Hematopoietic multipotent progenitor cell treated with erythropoietin and hydrocortisone succinate and interleukin-3 and kit ligand, for 4 days (in vitro differentiated cells): ENCODE measurements at places on chromosomes 13 and 19.
A peak's percentile ranks its signal among the peaks of the same experiment; 100 is the strongest.

DNA sequence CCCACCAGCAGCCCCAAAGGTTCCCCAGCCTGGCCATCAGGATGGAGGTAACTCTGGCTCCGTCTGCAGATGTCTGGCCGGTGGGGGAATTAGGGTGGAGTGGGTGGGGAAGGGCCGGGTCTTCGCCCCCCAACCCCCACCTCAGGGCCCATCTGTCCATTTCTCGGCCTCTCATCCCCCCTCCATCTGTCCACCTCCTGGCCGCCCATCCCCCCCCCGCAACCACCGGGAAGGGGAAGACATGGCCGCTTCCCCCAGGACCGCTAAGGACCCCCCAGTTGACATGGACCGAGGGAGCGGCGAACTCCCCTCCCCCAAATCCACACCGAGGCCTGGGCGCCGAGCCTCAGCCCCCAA is 793 bp downstream of the LRFN1 start:
- DNase-seq = no peak

DNA sequence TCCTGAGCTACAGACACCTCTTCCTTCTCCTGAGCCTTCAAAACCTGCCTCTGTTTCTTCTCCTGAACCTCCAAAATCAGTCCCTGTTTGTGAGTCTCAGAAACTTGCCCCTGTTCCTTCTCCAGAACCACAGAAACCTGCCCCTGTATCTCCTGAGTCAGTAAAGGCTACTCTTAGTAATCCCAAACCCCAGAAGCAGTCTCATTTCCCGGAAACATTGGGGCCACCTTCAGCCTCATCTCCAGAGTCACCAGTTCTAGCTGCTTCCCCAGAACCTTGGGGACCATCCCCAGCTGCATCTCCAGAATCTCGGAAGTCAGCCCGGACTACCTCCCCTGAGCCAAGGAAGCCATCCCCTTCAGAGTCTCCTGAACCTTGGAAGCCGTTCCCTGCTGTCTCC is 10.0 kb downstream of the CHAMP1 start:
- no peak for DNase-seq

DNA sequence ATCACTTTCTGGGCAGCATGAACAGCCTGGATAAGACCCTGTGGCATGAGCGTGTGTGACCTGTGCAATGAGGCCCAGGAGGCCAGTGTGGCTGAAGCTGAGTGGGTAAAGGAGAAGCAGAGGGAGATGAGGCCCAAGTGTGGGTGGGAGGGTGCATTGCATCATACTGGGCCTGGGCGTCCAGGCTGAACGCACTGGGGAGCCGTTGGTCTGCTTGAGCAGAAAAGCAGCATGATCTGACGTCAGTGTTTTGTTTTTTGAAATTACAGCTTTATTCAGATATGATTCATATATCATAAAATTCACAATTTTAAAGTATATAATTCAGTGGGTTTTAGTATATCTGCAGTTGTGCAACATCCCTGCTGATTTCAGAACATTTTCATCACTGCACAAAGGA is 409.7 kb downstream of the HS6ST3 start:
- no peak for DNase-seq

GRCh38 chr13:95361686-95362085 is 60.4 kb upstream of the ABCC4 start:
- peak; percentile 96 for DNase-seq

GRCh38 chr13:43631106-43631505 is 155.7 kb downstream of the ENOX1 start:
- DNase-seq = no peak

DNA sequence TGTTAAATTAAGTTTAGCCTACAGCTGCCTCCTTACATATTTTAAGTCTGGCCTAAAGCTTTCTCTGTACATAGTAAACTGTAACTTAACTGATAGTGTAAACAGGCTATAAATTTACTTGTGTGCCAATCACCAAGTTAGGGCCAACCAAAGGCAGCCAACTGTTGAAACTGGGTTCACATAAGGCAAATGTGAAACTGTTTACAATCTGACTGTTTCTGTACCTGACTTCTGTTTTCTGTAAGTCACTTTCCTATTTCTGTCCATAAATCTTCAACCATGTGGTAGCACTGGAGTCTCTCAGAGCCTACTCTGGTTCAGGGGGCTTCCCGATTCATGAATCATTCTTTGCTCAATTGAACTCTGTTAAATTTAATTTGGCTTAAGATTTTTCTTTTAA is 103.1 kb downstream of the RAP2A start:
- DNase-seq = no peak

DNA sequence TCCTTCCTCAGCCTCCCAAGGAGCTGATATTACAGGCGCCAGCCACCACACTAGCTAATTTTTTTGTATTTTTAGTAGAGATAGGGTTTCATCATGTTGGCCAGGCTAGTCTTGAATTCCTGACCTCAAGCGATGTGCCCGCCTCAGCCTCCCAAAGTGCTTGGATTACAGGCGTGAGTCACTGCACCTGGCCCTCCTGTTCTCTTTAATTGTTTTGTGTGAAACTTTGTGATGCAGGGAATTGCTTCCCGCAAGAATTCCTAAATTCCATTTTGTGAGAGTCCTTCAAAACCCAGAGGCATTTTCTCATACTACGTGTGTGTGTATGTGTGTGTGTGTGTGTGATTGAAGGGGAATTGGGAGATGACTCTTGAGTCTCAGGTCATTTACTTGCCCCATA is 65.0 kb upstream of the ZNF835 start:
- DNase-seq = no peak

DNA sequence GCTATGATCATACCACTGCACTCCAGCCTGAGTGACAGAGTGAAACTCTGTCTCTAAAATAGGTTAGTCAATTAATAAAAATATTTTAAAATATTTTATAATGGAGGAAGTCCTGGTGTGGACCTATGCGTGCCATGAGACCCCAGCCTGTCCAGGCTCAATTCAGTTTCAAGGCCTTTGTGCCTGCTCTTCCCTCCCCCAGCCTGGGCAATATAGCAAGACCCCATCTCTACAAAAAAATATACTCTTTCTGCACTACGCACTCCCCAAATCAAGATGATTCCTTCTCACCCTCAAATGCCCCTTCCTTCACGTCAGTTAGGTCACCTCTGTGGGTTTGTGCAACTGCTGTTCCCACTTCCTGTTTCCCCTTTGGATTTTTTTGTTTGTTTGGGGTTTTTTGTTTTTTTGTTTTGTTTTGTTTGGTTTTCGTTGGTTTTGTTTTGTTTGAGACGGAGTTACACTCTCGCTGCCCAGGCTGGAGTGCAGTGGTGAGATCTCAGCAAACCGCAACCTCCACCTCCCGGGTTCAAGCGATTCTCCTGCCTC is 1.4 kb upstream of the HSH2D start:
- peak; percentile 49 for DNase-seq

DNA sequence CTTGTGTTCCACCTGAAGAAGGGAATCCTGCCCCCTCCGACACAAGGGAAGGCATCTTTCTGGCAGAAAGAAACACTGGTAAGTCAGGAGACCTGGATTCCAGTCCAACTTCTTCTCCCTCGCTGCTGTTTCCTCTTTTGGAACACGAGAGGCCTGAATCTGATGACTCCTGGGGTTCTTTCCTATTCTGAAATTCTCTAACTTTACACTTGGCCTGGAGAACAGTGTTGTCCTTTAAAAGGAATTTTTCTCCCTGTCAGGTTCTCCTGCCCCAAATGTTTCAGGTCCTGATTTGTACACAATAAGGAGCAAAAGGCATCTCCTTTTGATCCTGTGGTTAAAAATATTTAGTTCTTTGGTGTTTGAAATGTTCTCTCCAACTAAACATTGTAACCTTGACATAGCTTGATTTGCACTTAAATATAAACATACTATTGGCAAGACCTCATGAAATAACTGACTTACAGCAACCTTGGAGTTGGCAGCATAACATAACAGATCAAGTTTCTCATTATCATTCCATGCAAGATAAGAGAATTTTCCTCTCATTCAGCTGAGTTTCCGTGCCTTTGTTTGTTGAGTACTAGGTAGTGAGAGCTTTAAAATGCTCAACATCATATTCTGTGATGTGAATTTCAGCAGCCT is 244.8 kb downstream of the COG6 start:
- DNase-seq = no peak

- no peak for DNase-seq
These were observed 5.0 kb upstream of the LILRB5 start for GRCh38 chr19:54262066-54262465.

DNA sequence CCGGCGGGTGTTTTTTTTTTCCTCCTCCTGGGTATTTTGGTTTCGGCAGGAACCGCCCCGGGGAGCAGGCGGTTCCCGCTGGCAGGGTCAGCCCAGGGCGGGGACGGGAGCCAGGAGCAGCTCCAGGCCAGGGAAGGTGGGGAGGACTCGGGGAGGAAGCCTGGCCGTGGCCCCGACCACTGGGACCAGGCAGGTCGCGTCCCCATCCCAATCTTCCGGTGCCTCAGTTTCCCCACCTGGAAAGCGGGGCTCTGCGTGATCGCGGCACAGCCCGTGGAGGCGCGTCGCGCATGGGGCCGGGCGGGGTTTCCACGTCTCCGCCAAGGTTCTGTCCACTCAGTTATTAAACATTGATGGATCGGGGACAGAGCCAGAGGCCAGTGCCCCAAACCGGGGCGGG is 34.8 kb downstream of the IL12RB1 start:
- DNase-seq = no peak

- DNase-seq = no peak
These were observed 353.6 kb upstream of the GPC6 start for GRCh38 chr13:92873029-92873428.
